ENCODE measurements at places on chromosomes 16 and 17.

- no peak for DNase-seq
These were observed 339.4 kb downstream of the SEC14L1 start for GRCh38 chr17:77480199-77480508.

DNA sequence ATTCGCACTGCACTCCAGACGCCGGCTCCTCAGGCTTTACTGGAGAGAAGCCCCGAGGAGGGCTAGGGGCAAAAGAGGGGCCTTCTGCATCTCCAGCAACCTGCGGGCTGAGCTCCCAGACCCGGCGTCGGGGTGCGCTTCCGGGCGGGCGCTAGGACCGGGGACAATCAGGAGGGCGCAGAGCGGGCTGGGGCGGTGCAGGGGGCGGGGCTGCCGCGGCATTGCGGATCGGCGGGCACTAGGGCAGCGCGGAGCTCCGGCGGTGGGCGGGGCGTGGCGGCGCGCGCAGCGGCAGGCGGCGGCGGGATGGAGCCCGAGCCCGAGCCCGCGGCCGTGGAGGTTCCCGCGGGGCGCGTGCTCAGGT is at the start of gene TSEN54:
TSS of gene TSEN54 (plus strand) at position 274 of the 364 bp plus-strand sequence. CDS start at position 307, 33 bp downstream.
- DNase-seq = peak; percentile 95

DNA sequence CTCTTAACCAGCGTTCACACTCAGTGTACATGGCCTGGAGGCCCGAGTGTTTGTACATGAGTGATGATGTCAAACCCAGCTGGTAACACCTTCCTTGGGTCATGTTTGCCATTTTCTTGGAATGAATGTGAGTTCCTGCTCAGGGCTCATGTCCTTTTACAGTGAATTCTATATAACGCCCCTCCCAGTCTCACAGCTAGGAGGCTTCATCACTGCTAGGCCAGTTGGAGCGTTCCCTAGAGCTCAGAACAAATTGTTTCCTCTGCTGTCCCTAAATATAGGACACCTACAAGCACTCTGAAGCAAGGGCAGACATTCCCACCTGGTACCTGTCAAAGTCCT is 5.5 kb downstream of the TIMM22 start:
- no peak for DNase-seq

GRCh38 chr17:78993241-78993956 is 13.7 kb upstream of the LGALS3BP start:
- peak; percentile 58 for DNase-seq

DNA sequence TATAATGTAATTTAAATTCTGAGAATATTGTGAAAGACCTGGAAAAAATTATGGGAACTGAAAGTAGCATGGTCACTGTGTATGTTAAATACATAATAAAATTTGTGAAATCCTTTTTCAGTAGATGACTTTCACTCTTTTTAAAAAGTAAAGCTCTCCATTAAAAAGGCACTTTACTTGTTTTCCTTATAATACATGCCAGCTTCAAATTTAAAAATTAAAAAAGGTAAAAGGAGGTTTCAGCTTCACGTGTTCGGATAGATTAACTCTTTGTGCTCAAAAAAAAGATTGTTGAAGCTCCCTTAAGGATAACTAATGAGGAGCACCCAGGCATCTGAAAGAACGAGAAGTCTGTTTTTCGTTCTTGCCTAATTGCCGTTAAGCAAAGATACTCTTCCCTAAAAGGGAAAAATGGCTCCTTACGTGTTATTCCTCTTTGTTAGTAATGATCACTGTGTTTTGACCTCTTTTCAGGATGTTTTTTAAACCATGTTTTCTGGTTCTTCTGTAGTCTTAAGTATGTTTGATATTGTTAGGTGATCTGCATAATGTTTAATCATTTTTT is 87.8 kb downstream of the TUBD1 start:
- DNase-seq = no peak

- no peak for DNase-seq
These were observed 68.0 kb downstream of the AKAP1 start for GRCh38 chr17:57152967-57153528.

DNA sequence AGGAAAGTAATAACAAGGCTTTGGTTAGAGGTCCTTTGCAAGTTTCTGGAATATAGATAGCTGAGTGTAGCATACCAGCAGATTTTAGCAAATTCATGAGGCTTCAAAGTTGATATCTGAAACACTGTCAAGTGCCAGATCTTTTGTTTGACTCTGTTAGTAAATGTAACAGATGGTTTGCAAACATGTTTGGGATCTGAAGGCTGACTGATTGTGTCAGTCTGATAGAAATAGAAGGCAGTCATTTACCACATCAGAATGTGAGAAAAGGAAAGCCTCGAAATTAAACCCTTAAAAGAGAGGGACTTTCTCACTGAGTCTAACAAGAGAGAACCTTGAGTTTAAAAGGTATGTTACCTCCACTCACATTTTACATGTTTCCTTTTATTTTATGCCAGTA is 371.5 kb downstream of the KIF2B start:
- no peak for DNase-seq

GRCh38 chr17:65783845-65784334 is 222.4 kb upstream of the AXIN2 start:
- no peak for DNase-seq

DNA sequence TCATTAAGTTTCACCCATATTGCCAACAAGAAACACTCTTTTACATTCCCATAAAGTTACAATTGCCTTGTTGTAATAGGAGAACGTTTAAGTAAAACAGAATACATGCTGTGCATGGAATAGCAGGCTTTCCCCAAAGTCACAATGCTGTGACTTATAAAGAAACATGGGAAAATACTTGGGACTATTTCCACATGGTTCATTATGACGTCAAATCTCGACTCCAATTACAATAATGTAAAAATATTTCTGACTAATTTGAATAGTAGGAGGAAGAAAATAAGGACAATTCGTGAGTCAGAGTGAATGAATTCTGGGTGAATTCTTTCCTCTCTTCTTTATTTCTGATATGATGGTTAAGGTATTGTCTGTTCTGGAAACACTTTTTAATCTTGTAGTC is 52.8 kb downstream of the CDH11 start:
- no peak for DNase-seq

DNA sequence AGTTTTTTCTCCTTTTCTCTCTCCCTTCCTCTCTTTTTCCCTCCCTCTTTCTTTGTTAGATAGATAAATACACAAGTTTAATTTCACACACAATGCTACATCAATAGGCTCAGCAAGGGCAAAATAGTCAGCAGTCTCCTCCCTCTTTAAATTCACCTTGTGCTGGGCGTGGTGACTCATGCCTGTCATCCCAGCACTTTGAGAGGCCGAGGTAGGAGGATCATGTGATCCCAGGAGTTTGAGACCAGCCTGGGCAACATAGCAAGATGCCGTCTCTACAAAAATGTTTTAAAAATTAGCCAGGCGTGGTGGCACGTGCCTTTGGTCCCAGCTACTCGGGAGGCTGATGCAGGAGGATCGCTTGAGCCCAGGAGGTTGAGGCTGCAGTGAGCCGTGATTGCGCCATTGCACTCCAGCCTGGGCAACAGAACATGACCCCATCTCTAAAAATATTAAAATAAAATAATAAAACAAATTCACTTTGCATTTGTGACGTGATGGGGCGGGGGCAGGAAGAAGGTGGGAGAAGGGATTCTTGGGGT is 27.4 kb downstream of the IL21R start:
- no peak for DNase-seq

DNA sequence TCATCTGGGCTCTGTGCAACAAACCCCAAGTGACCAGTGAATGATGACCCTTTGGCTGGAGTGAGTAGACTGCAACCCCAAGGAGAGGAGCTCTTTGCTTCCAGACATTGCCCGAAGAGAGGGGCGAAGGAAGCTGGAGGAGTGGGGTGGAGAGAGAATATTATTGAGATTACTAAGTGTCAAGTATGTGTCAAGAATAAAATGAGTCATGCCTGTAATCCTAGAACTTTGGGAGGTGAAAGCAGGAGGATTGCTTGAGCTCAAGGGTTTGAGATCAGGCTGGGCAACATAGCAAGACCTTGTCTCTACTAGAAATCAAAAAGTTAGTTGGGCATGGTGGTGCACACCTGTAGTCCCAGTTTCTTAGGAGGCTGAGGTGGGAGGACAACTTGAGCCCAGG is 142.0 kb upstream of the CCL2 start:
- DNase-seq = no peak

- no peak for DNase-seq
These were observed 20.3 kb downstream of the GGA3 start for GRCh38 chr17:75241143-75241430.

GRCh38 chr17:57724026-57724728 is 20.9 kb downstream of the CCDC182 start:
- no peak for DNase-seq

DNA sequence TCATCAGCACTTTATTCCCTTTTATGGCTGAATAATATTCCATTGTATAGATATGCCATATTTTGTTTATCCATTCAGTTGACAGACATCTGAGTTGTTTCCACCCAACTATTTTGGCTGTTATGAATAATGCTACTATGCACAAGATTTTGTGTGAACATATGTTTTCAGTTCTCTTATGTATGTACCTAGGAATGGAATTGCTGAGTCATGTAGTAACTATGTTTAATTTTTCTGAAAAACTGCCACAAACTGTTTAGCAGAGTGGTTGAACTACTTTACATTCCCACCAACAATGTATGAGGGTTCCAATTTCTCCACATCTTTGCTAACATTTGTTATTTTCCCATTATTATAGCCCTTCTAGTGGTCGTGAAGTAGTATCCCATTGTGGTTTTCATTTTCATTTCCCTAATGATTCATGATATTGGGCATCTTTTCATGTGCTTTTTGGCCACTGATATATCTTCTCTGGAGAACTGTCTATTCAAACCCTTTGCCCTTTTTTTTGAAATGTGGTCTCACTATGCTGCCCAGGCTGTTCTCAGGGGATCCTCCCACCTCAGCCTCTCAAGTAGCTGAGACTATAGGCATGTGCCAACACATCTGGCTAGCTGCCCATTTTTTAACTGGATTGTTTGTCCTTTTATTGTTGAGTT is 26.3 kb downstream of the SMURF2 start:
- no peak for DNase-seq

GRCh38 chr16:65375651-65376050 is 253.8 kb upstream of the CDH11 start:
- DNase-seq = no peak

DNA sequence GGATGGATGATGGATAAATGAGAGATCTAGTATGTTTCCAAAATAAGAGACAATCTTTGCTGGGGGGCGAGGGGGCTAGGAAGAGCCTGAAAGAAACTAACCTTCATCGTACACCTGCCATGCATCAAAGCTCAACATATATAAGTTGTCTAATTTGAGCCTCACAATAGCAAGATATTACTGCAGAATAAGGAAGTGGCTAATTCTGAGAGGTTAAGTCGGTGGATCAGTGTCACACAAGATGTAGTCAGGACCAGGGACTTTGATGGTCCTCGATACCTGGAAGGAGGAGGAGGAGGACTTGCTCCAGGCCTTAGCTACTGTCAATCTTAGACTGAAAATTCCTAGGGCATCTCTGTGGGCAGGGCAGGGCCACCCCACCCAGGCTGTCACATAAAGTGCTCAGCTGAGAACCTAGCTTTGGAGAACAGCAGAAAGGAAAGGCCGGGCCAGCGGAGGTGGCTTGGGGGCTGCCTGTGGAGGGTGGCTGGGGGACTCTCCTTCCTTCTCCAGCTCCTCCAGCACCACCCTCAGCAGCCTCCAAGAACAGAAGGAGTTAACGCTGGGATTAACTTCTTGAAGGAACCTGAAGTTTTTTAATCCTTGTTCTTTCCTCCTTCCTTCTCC is 460 bp upstream of the SLC13A2 start:
- no peak for DNase-seq

DNA sequence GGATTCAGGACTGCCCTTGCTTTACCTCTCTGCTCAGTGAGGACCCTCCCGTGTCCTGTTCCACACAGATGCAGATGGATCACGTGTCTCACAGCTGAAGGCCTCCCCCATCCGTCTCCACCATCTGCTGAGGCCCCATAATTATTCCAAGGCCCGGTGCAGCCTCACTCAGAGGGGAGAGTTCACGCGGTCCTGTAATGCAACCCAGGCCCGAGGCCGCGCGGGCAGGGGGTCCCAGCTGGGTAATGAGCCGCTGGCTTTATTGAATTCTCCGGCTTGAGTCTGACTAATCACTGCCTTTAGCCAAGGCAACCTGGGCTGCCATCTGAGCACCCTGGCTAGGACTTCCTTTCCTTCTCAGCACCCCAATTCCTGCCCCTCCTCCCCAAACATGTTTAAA is 4.4 kb upstream of the WFIKKN2 start:
- DNase-seq = no peak

DNA sequence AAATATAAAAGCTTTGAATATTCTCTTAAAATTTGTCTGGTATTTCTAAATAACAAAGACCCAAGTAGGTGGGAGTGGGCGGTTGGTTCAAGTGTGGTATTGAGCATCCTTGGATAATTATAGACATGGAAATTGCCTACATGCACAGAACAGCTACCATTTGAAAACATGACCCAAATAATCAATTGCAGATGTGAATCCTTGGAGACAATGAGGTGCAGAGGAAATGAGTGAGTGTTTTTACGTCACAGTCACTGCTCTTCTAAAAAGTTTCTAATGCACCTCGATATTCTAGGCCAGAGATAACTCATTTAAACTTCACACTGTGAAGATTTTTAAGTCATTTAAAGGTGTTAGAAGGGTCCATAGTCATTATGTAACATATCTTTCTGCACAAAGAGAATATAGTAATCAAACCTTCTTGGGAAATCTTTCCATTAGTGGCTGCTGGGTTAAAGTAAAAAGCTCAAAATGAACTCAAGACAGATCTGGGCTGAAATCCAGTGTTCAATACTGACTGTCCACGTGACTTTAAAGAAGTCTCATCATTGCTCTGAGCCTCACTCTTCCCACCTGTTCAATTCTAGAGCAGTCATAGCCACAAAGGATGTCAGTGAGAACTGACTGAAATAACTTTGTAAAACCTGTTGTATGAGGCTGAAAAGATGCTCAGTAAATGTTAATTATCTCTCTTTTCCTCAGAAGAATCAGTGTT is 144.5 kb downstream of the CDH11 start:
- DNase-seq = no peak

GRCh38 chr17:3846437-3847164 is 555 bp upstream of the NCBP3 start:
- no peak for DNase-seq

DNA sequence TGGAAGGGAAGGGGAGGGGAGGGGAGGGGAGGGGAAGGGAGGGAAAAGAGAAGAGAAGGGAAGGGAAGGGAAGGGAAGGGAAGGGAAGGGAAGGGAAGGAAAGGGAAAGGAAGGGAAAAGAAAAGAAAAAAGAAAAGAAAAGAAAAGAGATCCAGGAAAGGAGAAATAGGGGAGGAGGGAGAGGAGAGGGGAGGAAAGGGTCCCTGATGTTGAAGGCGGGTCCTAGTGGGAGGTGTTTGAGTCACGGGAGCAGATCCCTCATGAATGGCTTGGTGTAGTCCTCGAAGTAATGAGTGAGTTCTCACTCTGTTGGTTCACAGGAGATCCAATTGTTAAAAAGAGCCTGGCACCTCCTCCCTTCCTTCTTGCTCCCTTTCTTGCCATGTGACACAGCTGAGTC is 6.9 kb upstream of the USP31 start:
- no peak for DNase-seq

Data from activated CD4-positive, alpha-beta T cell treated with anti-CD3 and anti-CD28 coated beads, Interleukin-2, amount 50 U/mL, for 1 hour (primary cell).